ENCODE measurements at places on chromosomes 5 and 9. TPM values are rescaled to one million over a fixed set of nuclear protein-coding genes. Genes with fewer than 3 reads are reported as not detected.

The SLC34A3 gene
- 0.34 TPM for total RNA-seq

The PALM2AKAP2 gene
- not detected for total RNA-seq

The ALDOB gene
- 7.1 TPM for total RNA-seq

- no peaks in the 10 kb centered on the region for H3K27me3 ChIP-seq
- no peak overlapping the region for H3K27ac ChIP-seq
- H3K4me3 ChIP-seq: no peak overlapping the region
Observed at GRCh38 chr5:143564417-143564816, 160.9 kb upstream of the NR3C1 start.

Measured in Calu3 (cell line).